ENCODE measurements at places on chromosomes 2 and 18.
A peak's percentile ranks its signal among the peaks of the same experiment; 100 is the strongest.

GRCh38 chr18:74360852-74361655 is 45.4 kb downstream of the C18orf63 start:
- DNase-seq: no peak

DNA sequence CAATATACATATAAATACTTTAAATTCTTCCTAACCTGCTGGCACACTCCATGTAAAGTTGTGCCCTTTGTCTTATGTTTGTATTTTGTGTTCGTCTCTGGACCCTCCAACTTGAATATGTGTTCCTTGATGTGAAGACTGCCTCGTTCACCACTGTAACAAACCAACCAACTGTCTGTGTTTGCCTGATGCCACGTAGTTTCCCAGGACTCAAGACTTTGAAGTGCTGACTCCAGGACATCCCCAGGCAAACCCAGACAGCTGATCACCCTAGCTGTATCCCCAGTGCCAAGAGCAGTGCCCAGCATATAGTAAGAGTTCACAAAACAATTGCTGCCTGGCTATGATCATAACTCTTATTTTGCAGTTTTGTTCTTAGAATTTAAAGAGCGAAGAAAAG is 15.5 kb upstream of the CD226 start:
- no peak for DNase-seq

GRCh38 chr18:60100778-60101177 is 201.0 kb downstream of the PMAIP1 start:
- DNase-seq: no peak

DNA sequence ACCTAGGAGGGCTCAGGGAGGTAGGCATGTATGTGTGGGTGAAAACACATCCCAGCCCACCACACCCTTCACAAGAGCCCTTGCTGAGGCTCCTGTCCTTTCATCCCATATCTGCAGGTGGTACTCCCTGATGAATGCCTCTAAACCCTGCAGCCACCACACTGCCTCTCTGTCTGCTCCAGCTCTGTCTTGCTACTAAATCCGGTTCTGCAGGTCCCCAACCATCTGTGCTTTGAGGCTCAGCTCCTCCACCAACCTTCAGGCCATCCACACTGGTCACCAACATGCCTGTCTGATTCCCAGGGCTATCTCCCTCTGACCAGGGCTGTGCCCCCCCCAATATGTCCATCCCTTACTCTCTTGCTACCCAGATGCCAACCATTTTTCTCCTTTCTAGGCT is 92.7 kb downstream of the BIN1 start:
- no peak for DNase-seq

- no peak for DNase-seq
Observed at GRCh38 chr2:46545015-46545839, 65.9 kb downstream of the TMEM247 start.

GRCh38 chr2:113818382-113818951 is 62.0 kb upstream of the SLC35F5 start:
- DNase-seq: no peak

DNA sequence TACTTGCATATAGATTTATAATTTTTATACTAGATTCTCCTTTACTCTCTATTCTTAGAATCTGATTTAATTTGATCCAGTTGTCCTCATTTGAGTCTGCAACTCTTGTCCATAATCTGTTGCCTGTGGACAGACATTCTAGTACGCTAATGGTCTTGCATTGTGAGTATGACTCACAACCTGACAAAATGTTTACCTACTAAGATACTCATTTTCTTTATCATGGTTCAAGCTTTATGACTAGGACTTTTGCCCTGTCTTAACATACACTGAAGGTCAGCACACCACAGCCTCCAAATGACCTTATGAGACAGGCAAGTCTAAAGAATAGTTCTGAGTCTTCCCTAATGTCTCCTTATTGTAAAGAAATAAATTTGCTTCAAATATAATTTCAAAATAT is 142.3 kb upstream of the CDH7 start:
- DNase-seq: no peak

- no peak for DNase-seq
Observed at GRCh38 chr2:128495996-128496547, 177.4 kb upstream of the HS6ST1 start.

- DNase-seq: no peak
Observed at GRCh38 chr18:56233595-56233994, 404.8 kb downstream of the TXNL1 start.

- no peak for DNase-seq
Observed at GRCh38 chr2:207091928-207092327, 73.8 kb downstream of the KLF7 start.

DNA sequence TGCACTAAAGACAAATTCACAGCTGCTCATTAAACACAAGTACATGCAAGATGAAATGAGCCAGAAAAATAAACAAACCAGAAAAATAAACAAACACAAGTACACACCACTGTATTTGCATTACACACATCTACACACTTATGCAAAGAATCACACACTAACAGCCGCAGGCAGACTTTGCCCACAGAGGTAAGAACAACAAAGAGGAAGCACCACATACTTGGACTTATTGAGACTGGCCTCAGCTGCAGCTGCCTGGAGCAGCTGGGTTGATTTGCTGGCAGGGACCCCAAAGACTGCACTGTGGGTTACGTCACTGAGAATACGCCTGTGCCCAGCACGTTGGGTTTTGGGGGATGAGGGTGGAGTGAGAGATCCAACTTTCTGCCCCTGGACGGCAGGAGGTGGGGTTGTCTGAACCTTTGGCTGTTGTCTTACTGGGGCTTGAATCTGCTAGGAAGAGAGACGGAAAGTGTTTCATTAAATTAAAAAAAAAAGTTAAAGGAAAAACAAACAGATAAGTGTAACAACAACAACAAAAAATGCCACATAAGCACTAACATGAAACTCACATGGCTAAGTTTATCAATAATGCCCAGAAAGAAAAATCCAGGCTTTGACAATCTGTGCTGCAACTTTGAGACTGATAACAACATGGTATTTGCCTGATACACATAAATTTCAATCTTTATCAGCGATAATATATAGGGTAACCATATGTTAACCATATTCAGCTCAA is 71.9 kb upstream of the NFU1 start:
- no peak for DNase-seq

- DNase-seq: no peak
Observed at GRCh38 chr2:69704446-69704845, 37.5 kb upstream of the ANXA4 start.

GRCh38 chr18:74524097-74524496 is 10.2 kb upstream of the CNDP1 start:
- no peak for DNase-seq

GRCh38 chr2:8679827-8680731 is 1.8 kb upstream of the ID2 start:
- peak; percentile 84 for DNase-seq

GRCh38 chr2:171225302-171225980 is 64.7 kb upstream of the TLK1 start:
- no peak for DNase-seq

DNA sequence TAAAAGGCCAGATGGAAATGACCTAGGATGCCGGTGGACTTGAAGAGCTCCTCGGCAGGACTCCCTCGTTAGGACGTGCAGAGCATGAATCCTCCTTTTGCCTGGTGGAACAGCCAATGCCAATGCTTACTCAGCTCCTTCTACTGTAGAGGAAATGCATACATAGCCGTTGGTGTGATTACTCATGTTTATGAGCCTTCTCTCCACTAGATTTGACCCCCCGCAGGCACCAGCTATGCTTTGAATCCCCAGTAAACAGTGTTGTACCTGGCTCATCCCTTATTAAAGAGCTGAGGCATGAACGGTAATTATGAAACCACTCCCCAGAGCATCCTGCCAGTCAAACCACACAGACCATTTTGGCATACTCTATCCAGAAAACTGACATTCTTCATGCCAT is 172.8 kb downstream of the ANTXR1 start:
- peak; percentile 24 for DNase-seq

GRCh38 chr2:167607731-167608130 is 639.7 kb downstream of the STK39 start:
- no peak for DNase-seq

- no peak for DNase-seq
Observed at GRCh38 chr2:186724736-186725135, 30.9 kb downstream of the FAM171B start.

DNA sequence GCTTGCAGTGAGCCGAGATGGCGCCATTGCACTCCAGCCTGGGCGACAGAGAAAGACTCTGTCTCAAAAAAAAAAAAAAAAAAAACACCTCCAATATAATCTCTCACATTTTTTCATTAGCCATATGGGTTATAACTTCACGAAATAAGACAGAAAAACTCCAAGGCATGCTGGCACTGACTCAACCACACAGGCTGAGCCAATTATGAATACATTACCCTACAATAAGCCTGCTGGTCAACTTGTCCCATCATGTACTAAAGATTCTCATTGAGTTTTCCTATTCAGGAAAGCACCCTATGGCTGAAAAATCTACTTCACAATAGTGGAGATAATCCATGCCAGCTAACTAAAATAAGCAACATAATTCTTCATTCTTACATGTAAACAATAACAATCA is 12.8 kb upstream of the MAP3K20 start:
- no peak for DNase-seq

- no peak for DNase-seq
Observed at GRCh38 chr2:167388901-167389300, 500.6 kb downstream of the XIRP2 start.

DNA sequence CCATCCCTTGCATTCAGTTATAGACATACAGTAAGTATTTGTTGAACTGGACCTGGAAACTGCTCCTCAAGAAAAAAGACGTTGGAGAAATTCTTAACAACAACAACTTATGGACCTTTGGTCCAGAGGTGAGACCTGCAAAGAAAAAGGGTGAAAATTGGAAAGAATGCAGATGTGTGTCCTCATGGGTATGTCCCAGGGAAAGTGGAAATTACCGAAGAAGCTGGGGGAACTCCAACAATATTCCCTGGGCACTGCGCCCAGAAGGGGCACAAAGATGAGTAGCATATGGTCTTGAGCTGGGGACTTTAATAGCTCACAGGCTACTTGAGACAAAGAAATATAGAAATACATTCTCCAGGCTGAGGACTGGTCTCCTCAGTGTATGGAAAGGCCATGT is 35.5 kb upstream of the YWHAQ start:
- no peak for DNase-seq

DNA sequence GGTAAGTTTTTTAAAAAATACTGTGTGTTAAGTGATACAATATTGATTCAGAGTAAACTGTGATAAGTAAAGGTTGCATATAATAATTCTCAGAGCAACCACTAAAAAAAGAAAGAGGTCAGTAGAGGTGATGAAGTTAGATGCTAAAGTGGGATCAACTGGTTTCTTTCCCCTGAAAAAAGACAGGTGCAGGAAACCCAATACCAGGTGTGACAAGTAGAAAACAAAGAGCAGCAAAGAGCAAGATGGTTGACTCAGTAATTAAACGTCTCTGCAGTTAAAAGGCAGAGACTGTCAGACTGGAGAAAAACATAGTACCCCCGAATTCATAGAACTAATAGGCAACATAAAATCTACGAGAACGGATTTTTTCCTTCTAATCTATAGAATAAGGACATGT is 128.3 kb downstream of the ATP9B start:
- DNase-seq: no peak

- DNase-seq: no peak
Observed at GRCh38 chr2:120979921-120980320, 244.3 kb downstream of the GLI2 start.

DNA sequence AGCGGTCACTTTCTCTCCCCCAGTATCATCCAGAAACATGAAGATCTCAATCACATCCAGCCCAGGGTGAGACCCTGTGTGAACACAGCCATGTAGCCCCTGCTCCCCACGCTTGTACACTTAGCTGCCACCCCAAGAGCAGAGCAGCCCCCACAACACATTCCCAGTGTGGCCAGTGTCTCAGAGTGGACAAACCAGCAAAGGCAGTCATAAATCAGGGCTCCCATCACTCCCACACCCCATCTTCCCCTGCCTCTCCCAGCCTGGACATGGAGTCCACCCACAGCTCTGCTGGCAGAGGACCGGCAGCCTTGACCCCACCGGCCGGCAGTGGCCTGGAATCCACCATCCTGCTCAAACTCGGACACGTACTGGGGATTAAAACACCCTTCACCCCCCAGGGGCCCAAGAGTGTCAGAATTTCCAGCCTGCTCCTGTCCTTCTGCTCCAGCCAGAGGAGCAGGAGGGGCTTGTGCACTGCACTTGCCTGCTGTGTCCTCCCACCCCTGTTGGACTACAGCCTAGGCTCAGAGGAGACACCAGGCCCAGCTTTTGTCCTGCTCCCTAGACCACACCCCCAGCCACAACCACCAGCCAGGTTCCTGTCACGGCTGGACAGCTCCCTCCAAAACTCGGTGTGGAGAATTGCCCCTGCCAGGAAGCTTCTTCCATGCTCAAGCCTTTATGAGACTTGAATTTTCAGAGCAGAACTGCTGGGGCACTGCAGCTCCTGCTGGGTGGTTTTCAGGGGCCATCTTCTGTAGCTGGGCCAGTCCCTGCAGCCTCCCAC is 206.1 kb downstream of the SMAD2 start:
- DNase-seq: peak; percentile 31

GRCh38 chr18:7839548-7839947 is 272.4 kb downstream of the PTPRM start:
- no peak for DNase-seq

- no peak for DNase-seq
Observed at GRCh38 chr2:222969491-222969890, 82.5 kb upstream of the KCNE4 start.

- no peak for DNase-seq
Observed at GRCh38 chr2:182506606-182507005, 79.8 kb upstream of the PDE1A start.

DNA sequence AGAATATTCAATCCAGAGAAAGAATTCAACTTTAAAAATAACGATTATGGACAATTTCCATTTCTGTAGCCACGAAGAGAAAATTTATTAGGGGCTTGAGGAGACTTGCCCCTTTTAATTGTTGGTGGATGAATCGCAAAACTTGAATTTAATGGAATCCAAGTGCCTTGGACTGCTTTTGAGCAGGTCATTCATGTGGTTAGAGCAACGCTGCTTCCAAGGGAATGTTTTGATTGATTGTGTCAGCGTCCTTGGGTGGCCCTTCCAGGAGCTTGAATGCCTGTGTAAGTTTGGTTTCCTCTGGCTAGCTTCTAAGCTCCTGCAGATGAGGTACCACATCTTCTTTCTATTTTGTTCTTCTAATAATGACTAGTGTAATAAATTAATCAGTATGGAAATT is 213.4 kb downstream of the LTBP1 start:
- DNase-seq: no peak

DNA sequence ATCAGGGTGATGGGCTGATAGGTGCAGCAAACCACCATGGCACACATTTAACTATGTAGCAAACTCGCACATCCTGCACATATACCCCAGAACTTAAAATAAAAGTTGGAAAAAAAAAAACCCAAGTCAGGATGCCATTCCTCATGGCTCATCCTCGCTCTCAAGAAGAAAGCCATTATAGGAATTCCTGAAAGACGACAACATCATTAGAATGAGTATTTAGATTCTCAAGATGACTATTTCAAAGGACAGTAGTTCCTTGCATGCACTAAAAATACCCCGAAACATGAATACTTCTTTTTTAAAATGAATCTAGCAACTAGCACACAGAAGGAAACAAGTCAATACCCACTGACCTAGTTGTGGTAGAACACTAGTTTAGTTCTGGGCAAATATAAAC is 285.8 kb upstream of the REV1 start:
- DNase-seq: no peak

- no peak for DNase-seq
Observed at GRCh38 chr2:173008786-173009185, 66.9 kb upstream of the MAP3K20 start.

- no peak for DNase-seq
Observed at GRCh38 chr2:112949456-112949855, 28.4 kb upstream of the IL36G start.

GRCh38 chr18:47577520-47577919 is 326.1 kb upstream of the SKOR2 start:
- no peak for DNase-seq

- DNase-seq: no peak
Observed at GRCh38 chr2:74290066-74290465, 53.1 kb downstream of the SLC4A5 start.
